ENCODE measurements at places on chromosomes 7 and 10.

GRCh38 chr7:129307592-129307991, 82.8 kb downstream of the AHCYL2 start:
- DNase-seq = no peak

DNA sequence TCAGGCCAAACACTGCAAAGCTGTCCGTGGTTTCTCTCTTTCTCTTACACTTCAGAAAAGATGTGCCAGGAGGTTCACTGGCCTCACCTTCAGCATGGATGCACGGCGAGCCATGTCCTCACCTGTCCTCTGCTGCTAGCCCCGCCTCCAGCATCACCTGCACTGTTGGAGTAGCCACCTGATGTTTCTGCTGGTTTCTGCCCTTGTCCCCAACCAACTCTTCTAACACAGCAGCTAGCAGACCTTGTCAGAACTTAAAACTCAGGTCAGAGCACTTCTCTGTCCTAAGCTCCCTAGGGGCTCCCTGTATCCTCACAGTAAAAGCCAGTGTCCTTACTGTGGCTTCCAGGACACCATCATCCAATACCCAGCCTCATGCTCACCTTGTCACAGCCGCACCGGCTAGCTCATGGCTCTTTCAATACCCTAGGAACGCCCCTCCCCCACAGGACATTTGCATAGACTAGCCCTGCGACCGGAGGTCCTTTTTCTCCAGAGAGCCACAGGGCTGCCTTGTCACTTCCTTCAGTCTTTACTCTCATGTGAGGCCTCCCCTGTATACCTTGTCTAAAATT, 15.2 kb downstream of the PALD1 start:
- no peak for DNase-seq

- DNase-seq = no peak
Observed at GRCh38 chr7:45514944-45515343, 59.2 kb upstream of the ADCY1 start.

- DNase-seq = no peak
Observed at GRCh38 chr7:158077934-158078910, 509.4 kb downstream of the PTPRN2 start.

- no peak for DNase-seq
Observed at GRCh38 chr7:74103219-74103772, 19.7 kb downstream of the LIMK1 start.

GRCh38 chr10:104640339-104641186, 527 bp upstream of the SORCS3 start:
- DNase-seq = no peak

GRCh38 chr10:61342858-61343572, 110.2 kb downstream of the TMEM26 start:
- no peak for DNase-seq

GRCh38 chr7:134391223-134391622, 67.7 kb downstream of the AKR1B1 start:
- DNase-seq = no peak

- DNase-seq = no peak
Observed at GRCh38 chr10:71299071-71299785, 19.8 kb upstream of the SLC29A3 start.

- DNase-seq = no peak
Observed at GRCh38 chr10:124149189-124150042, 56.0 kb upstream of the CHST15 start.

DNA sequence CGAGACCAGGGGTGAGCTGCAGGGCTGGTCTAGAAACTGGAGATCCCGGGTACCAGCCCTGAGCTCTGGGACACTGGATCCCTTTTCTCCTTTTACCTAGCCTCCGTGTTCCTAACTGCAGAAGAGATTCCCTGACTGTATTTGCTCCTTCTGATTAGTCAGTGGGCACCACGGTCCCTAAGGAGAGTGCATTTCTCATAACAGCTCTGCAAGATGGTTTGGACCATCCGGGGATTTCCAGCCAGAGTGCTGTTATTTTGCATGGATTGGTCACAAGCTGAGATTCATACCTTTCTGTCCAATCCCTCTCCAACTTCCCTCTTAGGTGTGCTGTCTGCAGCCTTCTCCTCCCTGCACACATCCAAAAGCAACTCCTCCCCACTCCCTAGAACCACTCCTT, 122.6 kb downstream of the MYL10 start:
- DNase-seq = no peak
